ENCODE measurements at places on chromosomes 2 and 18.

DNA sequence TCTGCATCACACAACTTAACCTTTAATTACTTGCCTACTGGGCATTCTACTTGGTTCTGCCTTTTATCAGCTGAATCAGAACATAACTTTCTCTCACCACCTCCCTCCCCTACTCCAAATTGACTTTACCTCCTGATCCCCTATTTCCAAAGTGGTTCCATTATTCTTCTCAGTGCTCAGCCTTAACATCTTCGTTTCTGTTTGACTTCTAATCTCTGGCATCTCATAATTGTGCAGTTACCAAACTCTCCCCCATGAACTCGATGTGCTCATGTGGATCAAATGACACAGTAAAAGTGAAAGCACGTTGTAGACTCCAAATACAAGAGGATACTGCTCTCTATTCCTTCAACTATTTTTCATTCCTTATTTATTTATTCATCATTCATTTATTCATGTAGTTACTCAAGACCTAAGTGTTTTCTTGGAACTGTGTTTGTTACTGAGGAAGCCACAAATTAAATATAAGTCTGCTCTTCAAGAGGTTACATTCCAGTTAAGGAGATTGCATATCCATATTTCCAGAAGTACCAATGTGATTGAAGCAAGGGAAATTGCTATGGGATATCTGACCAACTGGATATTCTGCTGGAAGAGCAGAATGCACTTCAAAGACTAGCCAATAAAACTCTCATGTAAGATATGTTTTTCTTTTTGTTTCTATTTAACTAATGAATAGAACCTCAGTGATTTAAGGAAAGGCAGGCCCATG, 158.8 kb downstream of the TMEFF2 start:
- DNase-seq, result no peak

- DNase-seq, result no peak
These were observed 425 bp upstream of the SALL3 start for GRCh38 chr18:78979056-78979729.

- no peak for DNase-seq
These were observed 52.8 kb downstream of the EDAR start for GRCh38 chr2:108936076-108936864.

- DNase-seq, result no peak
These were observed 20.7 kb downstream of the OTOF start for GRCh38 chr2:26457251-26457666.

GRCh38 chr18:26434887-26435286, 113.5 kb downstream of the KCTD1 start:
- no peak for DNase-seq

GRCh38 chr2:191686066-191686465, 8.1 kb downstream of the NABP1 start:
- DNase-seq, result no peak

DNA sequence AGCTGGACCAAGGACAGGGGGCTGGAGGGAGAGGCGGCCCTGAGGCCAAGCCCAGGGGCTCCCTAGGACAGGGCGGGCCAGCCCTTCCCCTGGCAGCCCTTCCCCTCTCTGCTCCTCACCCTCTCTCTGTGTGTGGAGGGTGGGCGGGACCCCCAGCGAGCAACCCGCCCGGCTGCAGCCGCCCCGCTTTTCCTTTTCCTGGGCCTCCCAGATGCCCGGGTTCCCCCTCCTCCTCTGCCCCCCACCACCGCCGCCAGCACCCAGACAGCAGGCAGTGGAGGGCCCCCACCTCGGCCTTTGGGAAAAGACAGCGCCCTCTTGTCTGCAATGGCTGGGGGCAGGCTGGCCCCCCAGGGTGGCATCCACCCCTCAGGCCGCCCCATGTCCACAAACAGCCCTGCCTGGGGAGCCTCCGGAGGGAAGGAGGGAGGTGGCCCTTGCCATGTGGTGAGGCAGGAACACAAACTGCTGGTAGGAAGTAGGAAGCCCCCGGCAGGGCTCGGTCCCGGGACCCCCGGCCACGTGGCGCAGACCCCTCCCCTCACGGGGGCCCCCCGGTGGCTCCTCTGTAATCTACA, 135.1 kb upstream of the CTDP1 start:
- no peak for DNase-seq

GRCh38 chr2:154698296-154698720, at the start of gene KCNJ3:
TSS of gene KCNJ3 (plus strand) at chr2:154698695. CDS start at chr2:154698776, 81 bp downstream.
- DNase-seq, result no peak

- no peak for DNase-seq
These were observed 14.7 kb downstream of the CDC42EP3 start for GRCh38 chr2:37656512-37657423.

- no peak for DNase-seq
These were observed 82.0 kb upstream of the FSHR start for GRCh38 chr2:49236316-49236715.

DNA sequence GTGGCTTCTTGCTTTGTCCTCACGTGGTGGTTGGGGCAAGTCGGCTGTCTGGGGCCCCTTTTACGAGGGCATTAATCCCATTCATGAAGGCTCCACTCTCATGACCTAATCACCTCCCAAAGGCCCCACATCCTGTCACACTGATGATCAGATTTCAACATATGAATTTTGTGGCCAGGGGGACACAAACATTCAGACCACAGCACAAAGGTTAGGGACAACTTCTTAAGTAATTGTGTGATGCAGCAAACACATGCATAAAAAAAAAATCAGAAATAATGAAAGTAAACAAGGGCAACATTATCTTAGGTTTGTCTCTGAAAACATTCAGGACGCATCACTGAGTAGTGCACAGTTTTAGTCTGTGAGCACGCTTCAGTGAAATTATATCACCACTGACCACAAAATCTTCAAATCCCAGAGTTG, 54.2 kb upstream of the FRZB start:
- DNase-seq, result no peak

- no peak for DNase-seq
These were observed 122.3 kb downstream of the GLI2 start for GRCh38 chr2:120857931-120858330.

GRCh38 chr2:222272446-222273015, 26.3 kb downstream of the PAX3 start:
- DNase-seq, result no peak

GRCh38 chr18:48274301-48274700, 134.9 kb downstream of the ZBTB7C start:
- no peak for DNase-seq

- DNase-seq, result no peak
These were observed 72.3 kb downstream of the OTX1 start for GRCh38 chr2:63122921-63123320.

DNA sequence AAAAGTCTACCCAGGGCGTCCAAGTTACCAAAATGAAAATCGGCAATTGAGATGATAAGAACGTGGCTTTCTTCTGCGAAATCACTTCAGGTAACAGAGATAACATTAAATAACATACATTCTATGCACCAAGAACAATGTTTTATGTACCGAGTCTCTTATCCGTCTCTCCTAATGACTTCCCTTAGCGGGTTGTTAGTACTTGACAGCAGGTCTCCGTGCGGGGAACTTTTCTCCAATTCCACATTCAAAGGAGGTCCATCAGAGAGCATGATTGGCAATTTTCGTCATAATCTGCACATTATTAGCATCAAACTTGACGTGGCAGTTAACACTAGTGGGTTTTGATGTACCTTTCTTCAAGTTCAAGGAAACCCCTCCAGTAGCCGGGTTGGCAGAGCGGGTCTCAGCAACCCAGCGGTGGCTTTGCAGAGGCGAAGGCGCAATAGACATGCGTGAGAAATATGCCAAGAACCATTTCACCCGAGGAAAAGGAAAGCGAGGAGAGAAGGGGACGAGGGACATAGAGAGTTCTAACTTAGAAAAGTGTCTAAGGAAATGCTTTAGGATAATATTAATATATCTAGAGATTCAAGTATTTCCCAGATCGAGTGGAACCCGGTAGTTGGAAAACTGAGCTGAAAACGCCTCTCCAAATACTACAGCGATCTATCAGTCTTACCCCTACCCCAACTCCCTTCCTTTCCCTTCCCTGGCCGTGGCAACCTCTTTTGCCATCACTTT, 5.0 kb downstream of the EVX2 start:
- no peak for DNase-seq

DNA sequence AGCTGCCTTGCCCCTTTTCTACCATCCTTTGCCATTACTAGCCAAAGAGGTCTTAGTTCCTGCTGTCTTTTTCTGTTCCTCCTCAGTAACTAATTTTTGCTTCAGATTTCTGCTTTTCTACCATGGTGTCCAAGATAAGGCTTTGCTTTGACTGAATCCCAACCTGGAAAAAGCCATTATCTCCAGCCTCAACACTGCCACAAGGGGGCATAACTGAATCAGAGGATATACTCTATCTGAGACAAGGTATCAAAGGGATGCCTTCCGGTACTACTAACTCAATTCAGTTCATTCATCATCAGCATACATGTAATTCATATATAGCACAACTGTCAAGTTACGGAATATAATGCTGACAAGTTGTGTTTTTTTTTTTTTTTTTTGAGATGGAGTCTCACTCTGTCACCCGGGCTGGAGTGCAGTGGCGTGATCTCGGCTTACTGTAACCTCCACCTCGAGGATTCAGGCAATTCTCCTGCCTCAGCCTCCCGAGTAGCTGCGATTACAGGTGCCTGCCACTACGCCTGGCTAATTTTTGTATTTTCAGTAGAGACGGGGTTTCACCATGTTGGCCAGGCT, 11.4 kb downstream of the OSGEPL1 start:
- no peak for DNase-seq

GRCh38 chr18:12092398-12093229, 1.0 kb upstream of the ANKRD62 start:
- no peak for DNase-seq

- no peak for DNase-seq
These were observed 220.6 kb upstream of the COPS8 start for GRCh38 chr2:236865052-236865451.

DNA sequence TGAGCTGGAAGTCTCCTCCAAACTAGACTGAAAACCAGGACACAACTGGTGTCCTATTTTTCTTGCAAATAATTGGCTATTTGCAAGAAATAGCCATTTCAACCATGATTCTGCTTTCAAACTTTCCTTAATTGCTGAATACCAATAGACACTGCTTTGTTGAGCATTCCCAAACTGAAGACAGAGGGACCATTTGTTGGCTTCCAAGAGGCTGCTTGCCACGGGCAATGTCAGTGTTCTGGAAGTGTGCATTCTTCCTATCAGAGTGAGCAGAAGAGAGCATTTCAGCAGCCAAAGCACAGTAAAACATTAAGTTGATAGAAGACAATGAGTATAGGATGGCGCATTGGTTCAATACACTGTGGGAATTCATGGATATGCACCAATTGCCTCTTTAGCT, 360.5 kb upstream of the RGPD4 start:
- DNase-seq, result no peak

DNA sequence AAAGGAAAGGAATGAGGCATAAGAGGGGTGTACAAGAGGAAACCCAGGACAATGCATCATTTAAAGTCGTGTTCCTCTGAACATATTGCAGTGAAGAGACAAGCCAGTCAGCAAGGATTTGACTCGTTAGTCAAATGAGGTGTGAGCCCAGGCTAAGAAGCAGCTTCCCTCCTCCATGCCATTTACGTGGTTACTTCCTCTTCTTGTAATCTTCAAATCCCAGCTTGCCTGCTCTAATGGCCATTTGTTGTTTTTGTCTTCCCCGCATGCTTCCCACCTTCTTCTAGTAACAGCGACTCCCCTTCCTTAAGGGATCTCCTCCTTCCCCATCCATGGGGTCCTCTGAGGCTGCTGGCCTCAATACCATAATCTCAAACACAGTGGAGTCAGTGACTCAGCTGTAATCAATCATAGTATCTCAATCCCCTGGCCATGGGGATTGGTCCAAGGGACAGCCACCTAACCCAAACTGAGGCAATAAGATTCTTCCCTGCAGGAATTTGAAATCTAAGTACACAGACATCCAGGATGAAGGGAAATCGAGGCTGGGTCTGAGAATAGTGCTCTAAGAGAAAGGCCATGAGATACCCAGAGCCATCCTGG, 37.6 kb downstream of the SLC14A1 start:
- no peak for DNase-seq

GRCh38 chr18:7711495-7711894, 144.4 kb downstream of the PTPRM start:
- DNase-seq, result no peak

DNA sequence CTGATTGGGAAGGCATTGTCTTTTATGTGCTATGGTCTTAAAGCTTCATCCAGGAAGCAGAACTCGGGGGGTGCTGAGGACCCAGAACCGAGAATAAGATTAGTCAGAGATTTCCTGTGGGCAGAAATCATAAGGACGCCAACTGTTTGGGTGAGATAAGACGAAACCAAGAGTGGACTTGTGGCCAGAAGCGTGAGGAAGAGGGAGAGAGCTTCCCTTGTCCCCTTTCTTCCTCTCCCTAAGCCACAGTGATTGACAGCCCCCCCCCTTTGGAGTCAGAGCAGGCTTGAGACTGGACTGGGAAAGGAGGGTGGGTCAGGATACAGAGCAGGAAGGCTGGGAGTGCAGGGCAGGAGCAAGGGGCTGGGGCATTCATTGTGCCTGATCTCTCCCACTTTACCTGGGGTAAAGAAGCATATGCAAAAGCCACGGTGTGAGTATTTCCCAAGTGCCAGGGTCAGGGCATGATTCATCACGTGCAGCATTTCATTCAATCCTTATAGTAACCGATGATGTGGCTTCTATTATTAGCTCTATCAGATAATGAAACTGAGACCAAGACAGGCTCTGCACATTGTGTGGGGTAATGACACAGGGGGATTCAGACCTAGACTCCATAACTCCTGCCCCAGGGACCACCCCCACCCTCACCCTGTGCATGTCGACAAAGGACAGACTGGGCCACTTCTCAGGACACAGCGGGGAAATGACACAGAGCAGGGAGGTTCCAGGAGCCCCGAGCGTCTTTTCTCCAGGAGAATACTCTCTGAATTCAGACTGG, 3.0 kb upstream of the IL1RN start:
- no peak for DNase-seq

- DNase-seq, result no peak
These were observed 101.4 kb upstream of the RNU4ATAC start for GRCh38 chr2:121429119-121429903.

DNA sequence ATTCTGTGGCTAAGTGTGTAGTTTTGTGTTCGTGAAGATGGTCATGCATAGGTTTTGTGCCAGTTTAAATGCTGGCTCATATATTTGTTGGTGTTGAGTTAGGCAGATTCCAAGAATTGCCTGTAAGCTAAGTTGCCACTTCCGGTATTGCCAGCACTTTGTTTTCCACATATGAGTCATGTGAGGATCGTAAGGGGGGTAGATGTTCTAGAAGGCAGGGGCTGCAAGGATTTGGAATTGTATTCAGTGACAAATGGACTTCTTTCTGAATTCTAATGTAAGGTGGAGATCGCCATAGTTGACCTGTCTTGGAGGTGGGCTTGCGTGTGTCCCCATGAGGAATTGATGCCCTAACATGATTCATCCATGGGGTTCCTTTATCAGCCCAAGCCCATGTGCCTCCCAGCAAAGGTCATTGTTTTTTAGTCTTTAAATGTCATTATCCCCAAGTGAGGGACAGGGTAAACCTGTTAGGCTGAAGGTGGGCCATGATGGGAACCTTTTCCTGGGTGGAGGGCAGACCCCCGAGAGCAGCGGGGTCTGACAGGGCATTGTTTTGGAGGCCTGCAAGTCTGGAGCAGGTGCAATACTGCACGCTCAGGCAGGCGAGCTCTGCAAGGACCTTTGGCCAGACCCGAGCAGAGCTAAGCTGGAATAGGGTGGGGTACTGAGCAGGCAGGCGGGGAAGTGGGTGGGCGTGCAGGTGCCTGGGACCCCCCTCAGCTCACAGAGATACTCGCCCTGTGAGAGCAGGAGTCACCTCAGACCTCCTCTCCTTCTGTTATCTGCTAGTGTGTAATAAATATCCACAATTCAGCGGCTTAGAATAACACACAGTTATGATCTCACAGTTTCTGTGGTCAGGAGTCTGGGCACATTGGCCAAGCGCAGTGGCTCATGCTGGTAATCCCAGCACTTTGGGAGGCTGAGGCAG, 77.4 kb downstream of the LRRFIP1 start:
- no peak for DNase-seq
